Stimulated activated naive CD4-positive, alpha-beta T cell (primary cell): ENCODE measurements at places on chromosomes 3 and 15.

GRCh38 chr3:130529486-130530215 is 12.7 kb downstream of the COL6A6 start:
- no peak for DNase-seq

DNA sequence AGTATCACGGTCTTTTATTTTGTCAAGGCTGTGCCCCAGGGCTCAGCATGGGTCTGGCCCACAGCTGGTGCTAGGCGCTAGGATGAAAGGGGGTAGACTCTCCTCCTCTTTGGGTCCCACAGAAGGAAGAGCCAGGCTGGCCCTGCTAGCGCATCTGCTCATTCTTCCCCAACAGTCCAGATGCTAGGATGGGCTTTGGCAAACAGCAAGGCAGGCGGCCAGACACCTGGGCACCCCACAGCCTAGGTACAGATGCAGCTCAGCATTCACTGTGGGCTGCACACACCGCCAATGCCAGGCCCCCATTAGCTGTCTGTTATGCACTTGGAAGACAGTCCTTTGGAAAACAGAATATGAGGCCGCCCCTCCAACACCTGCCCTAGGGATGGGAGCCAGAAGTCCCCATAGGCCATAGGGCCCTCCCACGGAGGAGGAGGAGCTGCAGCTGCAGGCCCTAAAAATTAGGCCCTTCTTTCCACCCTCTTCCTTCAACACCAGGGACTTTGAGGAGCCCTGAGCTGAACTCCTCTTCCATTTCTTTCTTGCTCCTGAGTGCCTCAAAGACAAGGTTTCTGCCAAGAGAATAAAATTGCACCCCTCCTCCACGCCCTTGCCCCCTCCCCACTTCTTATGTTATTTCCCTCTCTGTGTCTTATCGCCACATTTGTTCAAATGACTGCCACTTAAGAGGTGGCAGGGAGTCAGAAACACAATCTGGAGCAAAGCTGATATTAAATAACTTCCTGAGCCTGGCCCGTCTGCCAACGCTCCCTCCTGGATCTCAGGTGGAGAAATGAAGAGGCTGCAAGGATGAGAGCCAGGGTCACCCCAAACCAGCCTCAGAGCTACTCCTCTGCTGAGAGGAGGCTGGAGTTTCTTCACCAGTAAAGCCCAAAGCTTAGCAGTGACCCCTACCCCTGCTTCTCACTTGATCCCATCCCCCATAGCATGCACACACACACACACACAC is 13.7 kb downstream of the NTRK3 start:
- DNase-seq, result no peak

DNA sequence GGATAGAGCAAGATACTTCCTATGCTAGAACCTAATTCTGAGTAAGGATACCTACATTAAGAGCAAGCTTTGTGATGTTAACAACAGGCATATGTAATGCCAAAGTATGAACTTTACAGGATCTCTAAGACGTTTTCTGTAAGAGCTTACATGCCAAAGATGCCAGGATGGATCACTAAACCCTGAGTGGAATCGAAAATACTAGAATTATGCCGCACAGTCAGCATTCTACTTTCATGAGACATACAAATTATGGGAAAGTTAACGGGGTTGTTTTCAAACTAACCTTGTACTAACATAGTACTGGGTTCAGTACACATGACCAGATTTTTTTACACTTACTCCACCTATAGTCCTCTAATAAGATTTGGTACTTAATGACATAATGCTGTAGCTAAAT is 55.1 kb downstream of the AAGAB start:
- no peak for DNase-seq

DNA sequence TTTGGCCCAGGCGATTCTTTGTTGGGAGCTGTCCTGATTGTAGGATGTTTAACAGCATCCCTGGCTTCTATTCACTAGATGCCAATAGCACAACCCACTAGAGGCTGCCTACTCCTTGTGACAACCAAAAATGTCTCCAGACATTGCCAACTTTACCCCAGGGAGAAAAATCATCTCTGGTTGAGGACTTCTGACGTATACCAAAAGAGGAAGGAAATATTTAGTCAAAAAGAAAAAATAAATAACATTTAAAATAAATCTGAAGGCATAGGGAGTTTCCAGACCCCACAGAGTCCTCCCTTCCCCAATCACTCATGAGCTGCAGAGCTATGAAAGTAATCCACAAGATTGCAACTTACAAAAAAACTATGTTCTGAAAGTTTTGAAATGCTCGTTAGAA is 61.0 kb downstream of the MECOM start:
- no peak for DNase-seq

- DNase-seq, result no peak
Measured at GRCh38 chr3:183400352-183400751, 28.1 kb downstream of the MCF2L2 start.

- DNase-seq, result no peak
Measured at GRCh38 chr3:151538456-151539393, 77.9 kb upstream of the IGSF10 start.

DNA sequence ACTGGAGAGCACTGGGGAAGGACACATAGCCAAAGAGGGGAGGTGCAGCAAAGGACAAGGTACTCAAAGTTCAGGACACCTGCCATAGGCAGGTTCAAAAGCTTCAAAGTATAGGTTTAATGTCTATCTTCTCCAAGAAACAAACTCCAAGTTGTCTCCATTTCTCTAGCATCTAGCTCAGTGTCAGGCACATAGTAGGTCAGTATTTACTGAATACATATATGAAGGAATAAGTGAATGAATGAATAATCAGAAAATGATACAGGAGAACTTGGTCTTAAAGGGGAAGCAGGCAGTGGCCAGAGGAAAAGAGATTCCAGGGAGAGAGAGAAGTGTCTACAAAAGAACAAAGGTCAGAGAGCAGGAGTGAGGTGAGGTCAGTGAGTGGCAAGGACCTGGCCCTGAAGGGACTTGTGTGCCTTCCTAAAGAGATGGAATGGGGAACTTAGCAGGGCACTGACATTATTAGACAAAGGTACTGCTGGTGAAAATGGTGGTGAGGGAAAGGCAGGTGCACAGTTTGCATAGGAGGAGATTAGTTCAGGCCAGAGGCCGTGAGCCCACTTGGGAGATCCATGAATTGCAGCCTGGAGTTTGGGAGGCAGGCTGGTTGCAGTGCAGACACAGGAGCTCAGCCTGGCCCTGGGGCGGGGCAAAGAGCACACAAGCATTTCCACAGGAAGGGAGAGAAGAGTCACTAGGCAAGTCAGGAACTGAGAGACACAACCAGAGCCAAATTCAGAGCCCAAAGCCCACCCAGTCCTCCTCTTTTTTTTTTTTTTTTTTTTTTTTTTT is 21.4 kb downstream of the TBC1D2B start:
- no peak for DNase-seq
